ENCODE measurements at places on chromosomes 16 and 17.
A peak's percentile ranks its signal among the peaks of the same experiment; 100 is the strongest.

DNA sequence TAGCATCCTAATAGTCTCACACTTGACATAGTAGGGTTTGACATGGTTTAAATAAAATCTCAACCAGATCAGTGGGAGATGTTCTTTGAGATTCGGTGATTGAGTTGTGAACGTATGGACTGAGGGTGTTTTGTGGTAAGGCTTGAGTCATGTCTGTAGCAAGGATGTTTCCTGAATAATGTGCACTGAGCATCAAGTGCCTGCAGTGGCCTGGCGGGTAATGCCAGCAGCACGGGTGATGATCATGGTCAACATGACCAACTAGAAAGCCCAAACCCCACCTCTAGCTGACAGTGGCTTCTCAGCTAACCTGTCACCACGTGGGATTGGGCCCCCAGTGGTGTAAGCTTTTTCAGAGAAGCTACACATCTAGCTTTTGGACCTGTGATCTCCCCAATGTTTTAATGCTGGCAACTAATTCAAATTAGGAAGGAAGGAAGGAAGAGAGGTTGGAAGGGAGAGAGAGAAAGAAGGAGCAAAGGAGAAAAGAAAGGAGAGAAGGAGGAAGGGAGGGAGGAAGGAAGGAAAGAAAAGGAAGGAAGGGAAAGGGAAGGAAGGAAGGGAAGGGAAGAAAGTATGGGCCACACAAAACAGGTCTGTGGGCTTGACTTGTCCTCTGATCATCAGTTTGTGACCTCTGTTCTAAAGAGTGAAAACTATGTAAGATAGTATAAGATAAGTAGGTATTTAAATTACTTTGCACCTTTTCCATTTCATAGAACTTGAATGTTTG lies 55.4 kb downstream of the WWOX start:
- no peak for DNase-seq

DNA sequence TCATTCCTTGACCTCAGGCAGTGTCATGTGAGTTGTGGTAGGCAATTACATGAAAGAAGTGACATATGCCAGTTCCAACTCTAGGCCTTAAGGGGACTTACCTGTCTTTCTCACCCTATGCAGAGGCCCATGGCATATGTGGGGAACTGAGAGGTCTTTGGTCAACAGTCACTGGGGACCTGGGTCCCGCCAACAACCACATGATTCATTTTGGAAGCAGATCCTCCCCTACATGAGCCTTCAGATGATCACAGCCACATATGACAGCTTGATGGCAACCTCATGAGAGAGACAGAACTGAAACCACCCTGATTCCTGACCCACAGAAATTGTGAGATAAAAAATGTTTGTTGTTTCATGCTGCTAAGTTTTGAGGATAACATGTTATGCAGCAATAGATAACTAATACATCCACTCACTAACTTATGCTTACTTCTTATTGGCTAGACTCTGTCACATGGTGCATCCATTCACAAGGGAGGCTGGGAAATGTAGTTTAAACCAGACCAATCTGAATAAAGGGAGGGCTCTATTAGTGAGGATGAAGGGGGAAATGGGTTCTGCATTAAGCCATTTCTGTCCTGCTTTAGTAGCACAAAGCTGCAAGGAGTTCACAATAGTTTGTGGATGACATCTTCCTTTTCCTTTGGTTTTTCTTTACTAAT lies 298.2 kb downstream of the HAPSTR1 start:
- DNase-seq = no peak

DNA sequence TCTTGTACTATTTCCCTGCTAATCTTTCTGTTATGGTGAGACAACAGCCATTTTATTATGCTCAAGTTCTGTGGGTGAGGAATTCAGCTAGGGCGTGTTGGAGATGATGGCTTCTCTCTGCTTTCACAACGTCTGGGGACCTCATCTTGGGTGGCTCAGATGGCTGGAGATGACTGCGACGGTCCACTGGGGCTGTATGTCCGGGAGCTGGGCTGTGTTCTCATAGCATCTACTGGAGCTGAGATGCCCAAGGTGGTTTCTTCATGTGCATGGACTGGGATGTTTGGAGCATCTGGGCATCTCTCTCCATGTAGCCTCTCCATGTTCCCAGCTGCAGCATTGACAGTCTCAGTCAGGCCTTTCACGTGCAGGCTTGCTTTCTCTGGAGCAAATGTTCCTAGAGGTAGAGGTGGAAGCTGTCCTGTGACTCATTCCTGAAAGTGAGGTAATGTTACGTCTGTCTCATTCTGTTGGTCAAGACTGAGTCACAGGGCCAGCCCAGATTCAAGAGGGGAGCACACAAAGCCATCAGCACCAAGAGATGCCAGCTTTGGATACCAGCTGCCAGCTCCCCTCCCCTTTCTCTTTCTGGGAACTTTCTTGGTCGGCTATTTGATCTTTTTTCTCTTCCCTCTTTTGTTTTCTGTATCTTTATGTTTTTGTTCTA lies 96.2 kb downstream of the RAP1GAP2 start:
- no peak for DNase-seq

GRCh38 chr17:40646791-40647623 lies 611 bp downstream of the SMARCE1 start:
- DNase-seq = no peak

DNA sequence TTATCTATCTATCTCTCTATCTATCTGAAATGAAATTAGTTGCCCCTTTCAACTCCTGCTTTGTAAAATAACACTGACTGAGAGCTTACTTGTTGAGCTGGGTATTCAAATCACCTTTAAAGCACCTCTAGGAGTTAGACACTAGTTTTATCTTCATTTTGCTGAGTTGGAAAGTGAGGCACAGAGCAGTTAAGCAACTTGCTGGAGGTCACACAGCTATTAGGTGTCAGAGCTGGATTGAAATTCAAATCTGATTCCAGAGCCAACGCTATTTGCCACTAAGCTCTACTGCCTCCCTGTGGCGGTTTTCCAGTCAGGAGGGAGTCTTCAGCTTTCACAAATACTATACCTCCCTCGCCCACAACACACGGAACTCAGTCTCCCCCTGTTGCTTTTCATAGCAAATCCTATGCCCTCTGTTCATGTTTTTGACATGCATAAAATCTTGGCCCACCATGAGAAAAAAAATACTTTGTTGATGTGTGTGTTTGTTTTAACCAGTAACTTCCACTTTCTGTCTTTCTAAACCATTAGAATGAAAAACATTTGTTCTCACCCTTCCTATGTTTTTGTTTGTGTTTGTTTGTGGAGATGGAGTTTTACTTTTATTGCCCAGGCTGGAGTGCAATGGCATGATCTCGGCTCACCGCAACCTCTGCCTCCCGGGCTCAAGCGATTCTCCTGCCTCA lies 74.8 kb upstream of the SMURF2 start:
- DNase-seq = peak; percentile 16

GRCh38 chr17:64146418-64147109 lies 16.6 kb upstream of the ERN1 start:
- peak; percentile 37 for DNase-seq

- no peak for DNase-seq
Observed at GRCh38 chr17:48123776-48124388, 16.3 kb downstream of the SNX11 start.

GRCh38 chr17:13865650-13866049 lies 203.7 kb upstream of the COX10 start:
- DNase-seq = no peak

GRCh38 chr17:4900231-4901107 lies 1.1 kb downstream of the C17orf107 start:
- DNase-seq = peak; percentile 12

DNA sequence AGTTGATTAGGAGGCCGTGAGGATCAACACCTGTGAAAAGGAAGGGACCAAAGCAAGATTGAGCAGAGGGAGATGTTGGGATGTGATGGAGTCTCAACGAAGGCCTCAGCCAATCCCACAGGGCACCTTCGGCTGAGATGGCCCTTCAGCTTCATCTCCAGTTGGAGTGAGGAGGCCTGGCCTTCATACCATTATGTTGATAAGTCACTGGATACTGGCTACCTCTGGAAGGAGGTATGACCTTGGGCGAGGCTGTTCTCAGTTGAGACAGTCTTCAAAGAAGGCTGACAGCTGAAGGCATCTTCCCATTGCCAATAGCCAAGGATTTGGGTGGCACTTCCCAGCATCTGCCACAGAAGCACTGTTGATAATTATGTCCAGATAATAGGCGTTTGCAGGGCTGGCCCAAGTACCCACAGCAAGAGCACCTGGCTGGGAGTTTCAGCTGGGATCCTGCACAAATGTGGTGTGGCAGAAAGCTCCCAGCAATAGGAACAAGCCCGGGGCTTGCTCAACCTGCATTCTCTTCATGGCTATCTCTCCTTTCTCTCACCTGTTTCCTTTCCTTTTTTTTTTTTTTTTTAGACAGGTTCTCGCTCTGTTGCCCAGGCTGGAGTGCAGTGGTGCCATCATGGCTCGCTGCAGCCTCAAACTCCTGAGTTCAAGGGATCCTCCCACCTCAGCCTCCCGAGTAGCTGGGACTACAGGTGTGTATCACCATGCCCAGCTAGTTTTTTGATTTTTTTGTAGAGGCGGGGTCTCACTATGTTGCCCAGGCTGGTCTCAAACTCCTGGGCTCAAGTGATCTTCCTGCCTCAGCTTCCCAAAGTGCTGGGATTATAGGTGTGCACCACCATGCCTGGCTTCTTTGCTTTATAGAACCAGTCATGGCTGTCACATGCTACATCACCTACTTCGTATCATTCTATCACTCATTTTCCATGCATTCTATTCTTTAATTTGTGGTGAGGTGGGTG lies 18.2 kb upstream of the MAP3K14 start:
- no peak for DNase-seq

GRCh38 chr16:11526655-11527350 lies 59.9 kb downstream of the LITAF start:
- DNase-seq = no peak

DNA sequence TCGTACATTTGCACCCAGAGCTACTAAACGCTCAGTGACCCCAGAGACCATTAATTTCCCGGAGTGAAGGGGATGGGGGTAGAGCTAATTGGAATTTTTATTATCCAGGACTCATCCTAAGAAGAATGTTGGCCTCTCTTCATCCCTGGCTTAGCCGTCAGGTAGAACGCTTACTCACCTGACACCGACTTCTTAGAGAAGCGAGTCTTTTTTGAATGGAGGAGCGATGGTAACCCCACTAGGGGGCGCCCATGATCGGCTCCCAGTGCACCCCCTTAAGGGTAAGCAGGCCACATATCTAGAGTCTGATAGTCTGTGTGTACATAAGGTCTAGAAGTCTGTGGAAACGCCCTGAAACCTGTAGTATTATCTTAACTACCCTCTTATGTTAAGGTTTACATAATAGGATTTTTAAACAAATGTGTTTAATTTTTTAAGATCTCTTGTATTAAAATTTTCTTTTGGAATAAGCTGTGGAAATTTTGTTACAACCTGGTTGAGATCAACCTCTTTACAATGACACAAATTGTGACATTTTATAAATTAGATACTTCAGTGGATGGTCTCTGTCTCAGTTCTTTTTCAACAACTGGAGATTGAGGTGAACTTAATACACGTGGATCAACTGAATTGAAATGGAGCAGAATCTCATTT lies 229.8 kb downstream of the CPPED1 start:
- DNase-seq = peak; percentile 56

DNA sequence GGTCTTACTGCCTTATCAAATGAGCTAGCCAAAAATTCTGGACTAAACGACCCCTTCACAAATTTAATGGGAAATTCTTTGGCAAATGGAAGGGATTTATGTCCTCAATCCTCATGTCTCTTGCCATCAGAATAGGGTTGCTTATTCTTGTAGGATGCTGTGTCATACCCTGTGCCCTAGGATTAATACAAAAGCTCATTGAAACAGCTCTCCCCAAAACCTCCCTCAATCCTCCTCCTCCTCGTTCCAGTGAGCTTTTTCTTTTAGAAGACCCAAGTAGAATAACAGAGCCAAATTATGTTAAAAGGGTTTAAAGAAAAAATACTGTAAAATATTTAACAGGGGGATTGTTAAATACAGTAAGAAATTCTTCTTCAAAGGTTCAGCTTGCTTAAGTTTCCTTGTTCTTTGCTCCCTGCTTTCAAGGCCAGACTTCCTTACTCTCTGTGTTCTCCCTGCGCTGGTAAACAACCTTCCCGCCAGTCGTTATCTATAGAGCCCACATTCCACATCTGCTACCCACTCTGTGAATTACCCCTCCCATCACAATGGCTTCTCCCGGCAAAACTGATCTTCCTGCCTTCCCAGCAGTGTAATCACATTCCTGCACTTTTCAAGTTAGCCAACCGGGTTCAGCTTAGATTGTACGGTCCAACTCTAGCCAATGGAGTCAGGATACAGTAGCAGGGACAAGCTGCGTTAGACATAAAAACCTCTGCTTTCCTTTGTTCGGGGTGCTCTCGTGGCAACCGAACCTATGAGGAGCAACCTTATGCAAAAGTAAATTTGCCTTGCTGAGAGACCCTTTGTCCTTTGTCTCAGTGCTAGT lies 9.7 kb downstream of the HPR start:
- no peak for DNase-seq

DNA sequence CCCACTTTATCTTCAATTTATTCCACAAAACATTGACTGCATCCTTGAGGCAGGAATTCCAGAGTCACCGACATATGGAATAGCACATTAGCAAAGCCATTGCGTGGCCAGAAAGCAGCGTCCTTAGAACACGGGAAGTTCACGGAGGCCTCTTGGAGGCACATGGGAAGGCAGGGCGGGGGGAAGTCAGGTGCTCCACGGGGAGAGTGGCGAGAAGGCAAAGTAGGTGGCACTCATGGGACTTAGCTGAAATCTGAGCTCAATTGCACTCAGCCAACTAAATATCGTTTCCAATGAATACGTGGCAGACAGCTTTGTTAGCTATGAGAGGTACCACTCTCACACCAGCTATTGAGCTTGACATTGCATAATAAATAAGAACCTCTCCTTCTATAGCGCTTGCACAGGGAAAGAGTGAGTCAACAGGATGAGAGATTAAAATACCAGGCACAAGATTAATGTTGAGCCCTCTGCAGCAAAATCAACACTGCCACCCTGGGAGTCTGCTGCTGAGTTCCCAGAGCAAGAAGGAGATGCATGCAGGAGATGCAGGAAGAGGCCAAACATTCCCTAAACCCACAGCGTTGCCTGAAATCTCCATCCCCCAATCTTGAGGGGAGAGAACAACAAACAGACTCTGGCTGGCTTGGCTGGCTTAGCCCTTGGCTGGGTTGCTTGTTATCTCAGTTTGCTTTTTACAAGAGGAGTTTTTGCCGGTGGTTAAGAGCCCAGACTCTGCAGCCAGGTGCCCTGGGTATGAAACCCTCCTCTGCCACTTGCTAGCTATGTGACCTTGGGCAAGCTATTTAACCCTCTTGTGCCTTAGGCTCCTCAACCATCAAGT lies 28.8 kb downstream of the ABCC12 start:
- no peak for DNase-seq

- no peak for DNase-seq
Observed at GRCh38 chr17:76171706-76172105, 30.7 kb upstream of the FOXJ1 start.

DNA sequence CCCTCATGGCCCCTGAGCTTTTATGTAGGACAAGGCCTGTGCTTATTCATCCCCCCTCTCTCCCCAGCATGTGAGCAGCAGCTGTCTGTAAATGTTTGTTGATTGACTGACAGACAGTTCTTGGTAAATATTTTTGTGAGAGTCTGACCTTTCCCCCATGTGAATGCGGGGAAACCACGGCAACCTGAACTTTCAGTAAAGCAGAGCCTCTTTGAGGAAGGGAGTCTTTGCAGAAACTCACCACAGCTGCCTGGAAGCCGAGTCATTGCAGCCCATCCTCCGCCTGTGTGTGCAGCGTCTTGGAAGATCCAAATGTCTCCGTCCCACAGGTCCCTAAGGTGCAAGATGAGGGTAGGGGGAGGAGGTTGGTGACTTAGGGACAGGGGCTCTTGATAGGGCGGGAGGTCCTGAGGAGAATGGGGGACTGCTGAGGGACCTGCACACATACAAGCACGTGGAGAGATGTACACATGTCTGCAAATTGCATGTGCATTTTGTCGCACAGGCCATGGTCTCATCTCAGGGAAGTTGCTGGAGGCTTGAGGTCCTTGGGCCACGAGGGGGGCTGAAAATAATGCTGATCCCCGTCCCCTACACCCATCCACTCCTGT lies 23.0 kb upstream of the IL21R start:
- DNase-seq = no peak

Data from activated T-cell treated with anti-CD3 and anti-CD28 coated beads for 24 hours (primary cell).